ENCODE measurements at places on chromosomes 1 and 21.

GRCh38 chr1:234881893-234882771 lies 246.5 kb downstream of the TOMM20 start:
- no peak for DNase-seq

- DNase-seq: no peak
Observed at GRCh38 chr1:40673452-40673851, 8.0 kb upstream of the RIMS3 start.

DNA sequence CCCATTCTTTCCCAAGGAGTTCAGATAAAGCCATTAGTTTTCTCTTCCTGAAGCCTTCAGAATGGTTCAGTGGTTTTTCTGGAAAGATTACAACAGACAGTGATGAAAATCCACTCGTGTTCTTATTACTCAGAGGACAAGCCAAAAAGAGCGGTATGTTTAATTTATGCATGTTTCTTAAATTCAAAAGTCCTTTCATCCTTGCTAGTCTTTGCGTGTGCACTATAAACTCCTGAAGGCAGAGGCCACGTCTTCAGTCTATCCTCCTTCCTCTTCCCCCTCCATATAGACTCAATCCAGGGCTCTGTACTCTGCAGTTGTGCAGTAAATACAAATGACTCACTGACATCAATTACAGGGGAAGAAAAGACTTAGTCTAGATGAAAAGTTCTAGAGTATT lies 409.2 kb upstream of the PLXNA2 start:
- DNase-seq: no peak

DNA sequence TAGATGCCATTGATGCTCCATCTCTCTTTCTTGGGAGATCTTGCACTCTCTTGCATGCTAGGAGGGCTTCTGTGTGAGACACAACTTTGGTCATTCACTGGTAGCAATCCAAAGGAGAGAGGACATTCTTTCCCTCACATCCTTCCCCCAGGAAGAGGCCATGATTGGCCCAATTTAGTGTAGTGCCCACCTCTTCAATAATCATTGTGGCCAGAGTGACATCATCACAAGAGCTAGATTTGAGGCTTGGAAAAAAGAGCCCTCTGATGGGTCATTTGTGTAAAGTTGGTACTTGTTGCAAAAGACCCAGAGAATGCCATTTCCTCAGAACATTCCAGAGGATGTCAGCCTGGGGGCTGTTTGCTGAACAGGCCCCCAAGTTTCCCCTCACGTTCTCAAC lies 30.2 kb downstream of the S100A6 start:
- no peak for DNase-seq

GRCh38 chr1:67149179-67149770 lies 14.5 kb upstream of the C1orf141 start:
- peak; percentile 83 for DNase-seq

DNA sequence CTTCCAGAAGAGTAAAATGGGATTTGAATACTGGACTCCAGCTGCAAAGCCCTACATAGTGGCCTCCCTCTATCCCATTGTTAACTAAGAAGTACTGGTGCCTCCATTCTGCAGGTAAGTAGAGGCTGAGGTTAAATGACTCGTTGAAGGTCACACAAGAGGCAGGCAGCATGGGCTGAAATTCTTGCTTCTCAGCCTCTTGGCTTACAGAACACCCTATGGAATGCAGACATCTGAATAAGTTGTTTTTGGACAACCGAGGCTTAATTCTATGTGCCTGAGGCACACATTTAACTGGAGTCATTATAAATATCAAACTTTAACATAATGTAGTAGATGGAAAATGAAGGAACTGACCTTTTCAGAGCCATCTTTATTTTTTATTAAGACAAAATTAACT lies 5.7 kb downstream of the DNAJC11 start:
- no peak for DNase-seq

- no peak for DNase-seq
Observed at GRCh38 chr1:215397106-215397505, 170.0 kb upstream of the KCTD3 start.

- DNase-seq: no peak
Observed at GRCh38 chr1:5427026-5427613, 565.1 kb downstream of the NPHP4 start.

GRCh38 chr21:26958788-26959187 lies 8.1 kb downstream of the ADAMTS5 start:
- DNase-seq: no peak

- no peak for DNase-seq
Observed at GRCh38 chr1:223083831-223084230, 59.2 kb downstream of the TLR5 start.

GRCh38 chr1:170680428-170680827 lies 16.5 kb downstream of the PRRX1 start:
- DNase-seq: no peak

GRCh38 chr1:1852619-1853414 lies 38.1 kb downstream of the GNB1 start:
- DNase-seq: no peak

DNA sequence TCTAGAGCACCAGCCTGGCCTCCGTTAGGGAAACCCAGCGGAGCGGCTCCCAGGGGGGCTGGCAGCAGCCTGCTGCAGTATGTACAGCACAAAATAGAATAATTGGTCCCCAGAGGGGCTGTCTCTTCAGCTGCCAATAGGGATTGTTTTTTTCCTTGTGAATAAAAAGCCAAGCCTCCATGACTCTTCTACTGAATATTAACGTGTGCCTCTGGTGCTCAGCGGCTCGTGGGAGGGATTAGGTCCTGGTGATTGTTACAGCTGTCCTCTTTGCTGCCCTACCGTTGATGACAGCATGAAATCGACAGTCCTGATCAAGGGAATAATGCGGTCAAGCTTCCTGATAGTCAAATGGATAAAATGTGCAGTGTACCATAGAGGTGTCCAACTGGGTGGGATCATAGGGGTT lies 190.7 kb upstream of the RUNX1 start:
- DNase-seq: no peak

DNA sequence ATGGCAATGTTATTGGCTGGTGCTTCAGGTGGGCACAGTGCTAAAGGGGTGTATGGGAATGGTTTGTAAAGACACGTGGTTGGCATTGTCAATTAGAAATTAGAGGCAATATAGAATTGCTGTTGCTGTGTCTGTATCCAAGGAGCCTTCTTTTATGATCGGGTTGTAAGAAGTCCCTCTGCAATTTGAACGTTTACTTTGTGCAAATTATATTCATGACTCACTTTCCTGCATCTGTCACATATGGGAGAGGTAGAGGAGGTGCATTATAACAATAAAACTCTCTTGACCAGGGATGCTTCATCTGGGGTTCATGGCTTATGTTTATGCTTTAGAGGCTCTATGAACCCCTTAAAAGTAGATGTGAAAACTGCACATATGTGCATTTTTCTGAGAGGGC lies 130.4 kb upstream of the DNAH14 start:
- DNase-seq: no peak

GRCh38 chr1:26158271-26158907 lies 490 bp upstream of the FAM110D start:
- no peak for DNase-seq

- DNase-seq: no peak
Observed at GRCh38 chr1:86258101-86258500, 101.5 kb upstream of the COL24A1 start.

GRCh38 chr1:119767486-119767885 lies 1.2 kb downstream of the HMGCS2 start:
- no peak for DNase-seq

GRCh38 chr1:174274452-174274851 lies 115.1 kb downstream of the RABGAP1L start:
- DNase-seq: no peak

DNA sequence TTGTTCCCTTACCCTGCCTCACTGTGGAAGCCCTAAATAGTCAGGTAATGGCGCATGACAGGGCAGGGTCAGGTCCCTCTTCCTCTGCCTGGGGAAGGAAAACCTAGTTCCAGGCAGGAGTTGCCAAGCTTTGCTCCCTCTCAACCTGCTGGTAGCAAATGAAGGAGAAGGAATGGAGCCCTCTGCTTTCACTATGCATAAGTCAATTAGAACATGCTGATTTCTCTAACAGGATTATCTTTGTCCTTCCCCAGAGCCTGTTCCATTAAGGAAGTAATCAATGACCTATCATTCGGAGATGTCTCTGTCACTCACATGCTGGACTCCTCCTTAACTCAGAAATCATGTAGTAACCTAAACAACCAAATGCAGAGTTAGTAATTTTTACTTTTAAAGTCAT lies 161.8 kb upstream of the NFIA start:
- no peak for DNase-seq

- no peak for DNase-seq
Observed at GRCh38 chr1:101122452-101123166, 97.0 kb upstream of the DPH5 start.

- no peak for DNase-seq
Observed at GRCh38 chr1:31345635-31346034, 27.2 kb downstream of the FABP3 start.
